Adrenal gland (tissue), 19 donors: ENCODE measurements at places on chromosomes 3 and 15. TPM values are rescaled to one million over a fixed set of nuclear protein-coding genes. Genes with fewer than 3 reads are reported as not detected.
A peak's percentile ranks its signal among the peaks of the same experiment; 100 is the strongest.

GRCh38 chr3:187738331-187739093 lies 6.8 kb downstream of the BCL6 start:
- H3K27ac ChIP-seq = peak overlapping the region; percentile 98
- DNase-seq = peak; percentile 97
- H3K36me3 ChIP-seq = peaks cover 14% of the 10 kb centered on the region
- H3K4me3 ChIP-seq = peak overlapping the region; percentile 29
- peaks cover 44% of the 10 kb centered on the region for H3K4me1 ChIP-seq

CCR8 gene
- total RNA-seq = not detected

CADM2 gene
- 4.3 TPM for total RNA-seq

ZNF80 gene
- total RNA-seq = not detected

EXD1 gene
- total RNA-seq = not detected

- no peaks in the 10 kb centered on the region for H3K4me1 ChIP-seq
- H3K36me3 ChIP-seq = no peaks in the 10 kb centered on the region
- H3K27me3 ChIP-seq = peaks cover 31% of the 10 kb centered on the region
- no peak overlapping the region for H3K4me3 ChIP-seq
- H3K27ac ChIP-seq = no peak overlapping the region
Observed at GRCh38 chr3:197019535-197019934, 10.1 kb downstream of the MELTF start.

- DNase-seq = no peak
- H3K36me3 ChIP-seq = no peaks in the 10 kb centered on the region
- no peak overlapping the region for H3K27ac ChIP-seq
- H3K27me3 ChIP-seq = no peaks in the 10 kb centered on the region
- no peaks in the 10 kb centered on the region for H3K4me1 ChIP-seq
Observed at GRCh38 chr3:159416856-159417255, 571.8 kb upstream of the IL12A start.

CILP gene
- 0.39 TPM for total RNA-seq

PPM1L gene
- 24.3 TPM for total RNA-seq

DNA sequence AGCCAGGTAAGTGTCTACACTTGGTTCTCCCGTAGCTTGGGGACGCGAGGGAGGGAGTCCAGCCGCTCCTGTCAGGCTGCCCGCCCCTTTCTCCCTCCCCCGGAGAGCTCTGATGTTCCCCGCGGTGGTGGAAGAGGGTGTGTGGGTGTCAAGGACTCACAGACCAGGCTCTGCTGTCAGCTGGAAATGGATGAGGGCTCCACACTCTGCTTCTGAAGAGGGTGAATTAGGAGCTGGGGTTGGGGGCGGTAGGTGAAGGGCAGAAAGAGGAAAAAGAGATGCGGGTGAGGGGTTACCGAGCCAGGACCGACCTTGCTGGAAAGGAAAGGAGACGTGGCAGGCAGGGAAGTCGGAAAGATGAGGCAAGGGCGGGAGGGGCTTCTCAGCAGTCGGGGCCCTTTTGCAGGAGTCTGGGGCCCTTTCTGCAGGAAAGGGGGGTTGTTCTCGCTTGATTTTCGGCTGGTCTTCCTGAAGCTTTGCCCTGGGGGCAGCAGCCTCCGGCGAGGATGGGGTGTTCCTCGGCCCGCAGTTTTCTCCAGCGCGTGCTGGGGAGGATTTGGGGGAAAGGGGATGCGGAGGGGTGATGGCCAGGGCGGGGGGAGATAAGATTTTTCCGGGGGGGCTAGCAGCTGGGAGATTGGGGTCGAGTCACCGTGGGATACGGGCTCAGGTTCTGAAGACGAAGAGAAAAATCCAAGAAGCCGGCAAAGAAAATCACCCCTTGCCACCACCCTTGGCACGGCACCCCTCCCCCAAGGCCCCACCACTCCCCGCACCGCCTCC lies 602 bp upstream of the BAHD1 start:
- peak; percentile 79 for DNase-seq
- no peaks in the 10 kb centered on the region for H3K36me3 ChIP-seq
- H3K4me1 ChIP-seq = peaks cover 45% of the 10 kb centered on the region

DNA sequence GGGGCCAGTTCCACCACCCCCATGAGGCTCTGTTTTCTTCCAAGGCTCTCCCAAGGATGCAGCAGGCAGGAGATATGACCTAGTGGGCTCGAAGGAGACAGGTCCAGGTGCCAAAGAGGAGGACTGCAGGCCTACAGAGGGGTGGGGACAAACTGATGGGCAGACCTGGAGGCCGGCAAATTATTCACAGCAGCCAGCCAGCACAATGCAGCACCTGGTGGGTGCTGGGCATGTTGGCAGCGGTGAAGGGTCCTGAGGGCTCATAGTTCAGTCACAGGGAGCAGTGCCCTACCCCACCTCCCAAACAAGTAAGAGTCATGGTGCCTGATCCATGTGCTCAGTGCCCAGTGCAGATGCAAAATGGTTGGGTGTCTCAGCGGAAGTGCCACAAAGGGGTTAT lies 171.7 kb downstream of the ABHD5 start:
- DNase-seq = no peak
- H3K36me3 ChIP-seq = no peaks in the 10 kb centered on the region
- no peak overlapping the region for H3K4me3 ChIP-seq
- no peak overlapping the region for H3K27ac ChIP-seq
- no peaks in the 10 kb centered on the region for H3K4me1 ChIP-seq

DNA sequence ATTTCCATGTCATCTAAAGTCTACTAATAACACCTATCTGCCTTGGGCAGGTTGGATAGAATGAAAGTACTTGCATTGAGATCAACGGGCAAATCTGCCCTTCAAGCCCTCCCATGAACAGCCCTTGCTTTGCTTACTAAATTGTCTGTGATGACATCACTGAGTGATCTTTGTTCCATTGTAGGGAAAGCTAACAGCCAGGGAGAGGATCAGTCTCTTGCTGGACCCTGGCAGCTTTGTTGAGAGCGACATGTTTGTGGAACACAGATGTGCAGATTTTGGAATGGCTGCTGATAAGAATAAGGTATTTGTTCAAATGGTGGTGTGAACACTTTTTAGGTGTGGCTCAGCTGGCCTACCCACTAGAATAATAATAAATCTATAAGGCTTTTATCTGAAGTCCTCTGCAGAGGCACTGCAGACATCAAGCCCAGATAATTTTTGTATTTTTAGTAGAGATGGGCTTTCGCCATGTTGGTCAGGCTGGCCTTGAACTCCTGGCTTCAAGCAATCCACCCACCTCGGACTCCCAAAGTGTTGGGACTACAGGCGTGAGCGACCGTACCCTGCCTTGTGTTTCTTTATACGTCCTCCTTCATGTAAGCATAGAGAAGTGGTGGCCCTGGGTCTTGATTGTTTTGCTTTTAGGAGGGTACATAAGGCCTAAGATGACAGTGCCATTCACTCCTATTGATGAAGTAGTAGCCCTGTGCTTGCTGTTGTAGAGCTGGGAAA lies 5.7 kb downstream of the PCCB start:
- DNase-seq = no peak
- no peaks in the 10 kb centered on the region for H3K36me3 ChIP-seq

DNA sequence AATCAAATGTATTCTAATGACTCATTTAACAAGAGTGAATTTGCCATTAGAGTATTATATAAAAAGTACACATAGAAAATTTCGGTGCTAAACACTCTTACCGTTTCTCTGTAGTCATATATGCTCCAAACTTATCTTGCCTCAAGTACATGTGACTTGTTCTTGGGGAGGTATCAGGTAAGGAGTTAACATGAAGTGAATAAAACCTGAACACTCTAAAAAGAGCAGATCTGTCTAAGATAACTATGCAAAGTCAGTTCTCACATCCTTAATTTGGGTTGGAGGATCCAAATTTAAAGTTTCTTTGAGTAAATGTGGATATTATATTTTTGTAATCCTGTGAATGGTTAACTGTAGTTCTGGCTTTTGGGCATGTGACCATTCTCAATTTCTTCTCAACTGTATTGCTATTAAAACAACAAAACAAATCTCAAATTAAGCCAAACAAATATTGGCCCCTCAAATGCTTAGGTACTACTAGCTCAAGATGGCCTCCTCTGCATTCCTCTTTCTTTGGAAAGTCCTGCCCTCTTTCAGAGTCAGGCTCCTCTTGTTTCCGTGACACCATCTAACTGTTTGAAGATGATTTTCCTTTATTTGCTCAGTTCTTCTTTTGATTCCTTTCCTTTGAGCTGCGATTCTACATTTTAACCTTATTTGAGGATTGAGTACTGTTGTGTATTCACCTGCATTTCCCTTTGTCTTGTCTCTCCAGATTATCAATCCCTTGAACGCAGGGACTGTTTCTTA lies 4.2 kb downstream of the EDEM1 start:
- H3K36me3 ChIP-seq = no peaks in the 10 kb centered on the region
- no peak overlapping the region for H3K4me3 ChIP-seq
- H3K27ac ChIP-seq = no peak overlapping the region
- peaks cover 67% of the 10 kb centered on the region for H3K4me1 ChIP-seq
- no peaks in the 10 kb centered on the region for H3K27me3 ChIP-seq

GRCh38 chr15:72850833-72851232 lies 67.3 kb upstream of the ADPGK start:
- H3K4me1 ChIP-seq = no peaks in the 10 kb centered on the region
- no peak overlapping the region for H3K4me3 ChIP-seq
- no peak for DNase-seq
- no peak overlapping the region for H3K27ac ChIP-seq
- H3K36me3 ChIP-seq = no peaks in the 10 kb centered on the region
- H3K27me3 ChIP-seq = no peaks in the 10 kb centered on the region

DNA sequence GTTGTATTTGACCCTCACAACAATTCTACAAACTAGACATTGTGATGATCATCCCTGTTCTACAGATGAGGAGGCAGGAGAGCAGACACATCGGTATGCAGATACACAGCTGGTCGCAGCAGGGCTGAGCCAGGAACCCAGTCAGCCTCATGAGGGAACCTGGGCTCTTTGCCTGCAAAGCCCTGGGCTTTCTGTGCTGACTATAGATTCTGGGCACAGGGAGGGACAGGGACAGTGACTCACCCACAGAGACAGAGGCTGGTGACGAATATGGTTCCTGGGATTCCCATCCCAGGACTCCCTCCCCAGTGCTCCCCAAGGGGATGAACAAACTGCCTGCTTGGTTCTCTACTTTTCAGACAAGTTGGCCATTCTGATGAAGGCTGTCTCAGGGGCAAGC lies 3.8 kb upstream of the CAMP start:
- peak; percentile 61 for DNase-seq
- H3K27ac ChIP-seq = no peak overlapping the region
- peaks cover 36% of the 10 kb centered on the region for H3K4me1 ChIP-seq
- no peaks in the 10 kb centered on the region for H3K36me3 ChIP-seq

ZNF620 gene
- total RNA-seq = 0.97 TPM

ZBTB47 gene
- total RNA-seq = 12.1 TPM

GRCh38 chr3:27671101-27671500 lies 51.0 kb downstream of the EOMES start:
- H3K36me3 ChIP-seq = no peaks in the 10 kb centered on the region
- DNase-seq = no peak
- no peak overlapping the region for H3K27ac ChIP-seq

GRCh38 chr15:96351761-96352603 lies 21.5 kb downstream of the NR2F2 start:
- peaks cover 34% of the 10 kb centered on the region for H3K4me1 ChIP-seq
- H3K27ac ChIP-seq = peak overlapping the region; percentile 56
- DNase-seq = peak; percentile 65
- no peaks in the 10 kb centered on the region for H3K36me3 ChIP-seq
- H3K4me3 ChIP-seq = no peak overlapping the region

GRCh38 chr3:28467414-28467813 lies 118.8 kb upstream of the AZI2 start:
- H3K27me3 ChIP-seq = no peaks in the 10 kb centered on the region
- H3K27ac ChIP-seq = no peak overlapping the region
- H3K4me1 ChIP-seq = no peaks in the 10 kb centered on the region
- DNase-seq = no peak
- no peak overlapping the region for H3K4me3 ChIP-seq

ANKUB1 gene
- total RNA-seq = not detected

GRCh38 chr3:42441791-42442190 lies 31.4 kb upstream of the LYZL4 start:
- DNase-seq = peak; percentile 20
- H3K27me3 ChIP-seq = no peaks in the 10 kb centered on the region
- no peak overlapping the region for H3K4me3 ChIP-seq
- no peaks in the 10 kb centered on the region for H3K4me1 ChIP-seq
- no peaks in the 10 kb centered on the region for H3K36me3 ChIP-seq

RASL12 gene
- total RNA-seq = 9.2 TPM

DNA sequence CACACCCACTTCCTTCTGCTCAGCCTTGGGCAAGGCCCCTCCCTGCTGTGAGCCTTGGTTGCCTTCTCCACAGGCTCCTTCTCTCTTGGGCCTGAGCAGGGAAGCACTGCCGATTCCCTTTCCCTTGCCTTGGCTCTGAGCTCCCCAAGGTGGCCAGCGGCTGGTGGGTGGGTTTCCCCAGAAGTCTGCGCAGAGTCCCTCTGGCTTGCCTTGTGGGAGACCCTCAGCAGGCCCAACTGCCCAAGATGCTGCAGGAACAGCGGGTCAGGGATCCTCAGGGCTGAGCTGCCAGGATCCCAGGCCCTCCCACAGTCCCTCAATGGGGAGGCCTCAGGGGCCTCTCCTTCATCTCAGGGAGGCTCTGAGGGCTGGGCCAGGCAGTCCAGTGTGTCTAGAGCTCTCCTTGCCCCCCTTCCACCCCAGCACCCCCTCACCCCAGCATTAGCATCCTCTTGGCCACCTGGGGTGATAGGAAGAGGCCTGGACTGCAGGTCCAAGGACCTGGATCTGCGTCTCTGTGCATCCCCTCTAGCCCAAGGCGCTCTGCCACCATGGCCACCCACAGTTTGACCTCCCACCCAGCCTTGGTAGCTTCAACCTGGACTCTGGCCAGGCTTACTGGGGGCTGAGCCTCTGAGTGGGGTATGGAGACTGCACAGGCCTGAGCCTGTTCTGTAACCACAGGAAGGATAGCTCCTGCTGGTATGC lies 68.6 kb downstream of the EXOG start:
- H3K4me3 ChIP-seq = no peak overlapping the region
- no peaks in the 10 kb centered on the region for H3K36me3 ChIP-seq
- H3K27ac ChIP-seq = no peak overlapping the region
- DNase-seq = no peak
- H3K27me3 ChIP-seq = no peaks in the 10 kb centered on the region
- H3K4me1 ChIP-seq = no peaks in the 10 kb centered on the region

DNA sequence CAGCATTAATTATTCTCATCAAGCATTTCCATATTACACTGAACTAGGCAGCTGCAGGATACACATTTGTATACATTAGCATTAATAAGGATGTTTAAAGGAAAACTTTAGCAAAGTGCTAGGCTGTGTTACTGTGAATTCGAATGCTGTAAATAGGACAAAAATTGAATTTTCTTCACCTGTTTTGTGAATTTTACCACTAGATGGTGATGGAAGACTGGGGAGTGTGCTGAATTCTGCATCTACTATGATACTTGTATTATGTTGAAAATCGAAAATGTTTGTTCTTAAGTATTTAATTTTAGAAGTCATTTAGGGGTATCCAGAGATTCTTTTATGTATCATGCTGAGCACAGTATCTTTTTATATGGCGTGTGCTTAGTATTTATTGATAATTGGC lies 12.3 kb upstream of the P2RY14 start:
- no peak for DNase-seq
- no peak overlapping the region for H3K27ac ChIP-seq
- H3K27me3 ChIP-seq = no peaks in the 10 kb centered on the region
- no peak overlapping the region for H3K4me3 ChIP-seq
- no peaks in the 10 kb centered on the region for H3K4me1 ChIP-seq
